ENCODE measurements at places on chromosomes 5 and 9.

DNA sequence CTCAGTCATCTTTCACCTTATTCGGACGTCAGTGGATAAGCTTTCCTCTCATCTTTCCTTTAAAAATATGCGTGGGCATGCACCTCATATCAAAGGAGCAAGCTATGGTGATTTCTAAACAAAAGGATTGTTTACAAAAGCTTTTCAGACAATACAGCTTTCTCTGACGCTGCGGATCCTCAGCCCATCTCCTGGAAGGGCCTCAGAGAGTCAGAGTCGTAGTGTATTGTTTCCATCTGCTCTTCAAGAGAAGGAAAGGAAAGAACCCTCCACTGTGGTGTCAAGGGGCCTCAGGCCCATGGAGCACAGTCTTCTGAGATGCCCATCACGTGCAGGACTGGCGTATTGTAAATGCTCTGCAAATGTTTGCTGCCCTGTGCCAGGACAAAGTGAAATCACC lies 163.4 kb upstream of the MAP1B start:
- DNase-seq, result no peak

GRCh38 chr5:41403846-41404245 lies 106.6 kb downstream of the PLCXD3 start:
- DNase-seq, result no peak

DNA sequence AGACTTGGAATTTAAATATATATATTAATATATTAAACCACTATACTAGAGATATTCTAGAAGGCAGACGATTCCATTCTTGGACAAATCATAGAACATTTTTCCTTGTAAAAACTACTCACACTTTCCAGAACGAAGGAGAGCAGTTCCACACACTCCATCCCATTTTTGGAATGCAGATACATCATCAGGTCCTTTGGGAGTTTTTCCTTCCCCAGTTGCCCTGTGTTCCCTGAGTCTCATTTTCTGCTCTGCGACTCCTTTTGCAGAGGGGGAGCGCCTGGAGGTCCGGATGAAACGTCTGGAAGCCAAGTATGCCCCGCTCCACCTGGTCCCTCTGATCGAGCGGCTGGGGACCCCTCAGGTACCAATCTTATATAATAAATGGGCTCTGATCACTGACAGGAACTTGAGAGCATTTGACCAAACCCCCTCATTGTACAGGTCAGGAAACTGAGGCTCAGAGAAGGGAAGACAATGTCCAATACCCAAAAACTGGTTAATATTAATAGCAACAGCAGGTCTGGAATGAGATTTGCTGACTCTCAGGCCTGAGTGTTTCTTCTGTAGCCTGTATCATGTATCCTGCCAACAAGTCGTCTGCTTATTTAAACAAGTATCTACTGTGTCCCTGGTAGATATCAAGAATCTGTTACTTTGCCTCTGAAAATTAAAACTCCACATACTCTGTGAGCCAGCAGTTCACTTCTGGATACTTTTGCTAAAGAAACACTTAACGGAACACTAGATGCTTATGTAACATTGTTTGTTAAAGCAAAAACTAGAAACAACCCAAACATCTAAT lies 76.8 kb upstream of the NIPAL4 start:
- no peak for DNase-seq

DNA sequence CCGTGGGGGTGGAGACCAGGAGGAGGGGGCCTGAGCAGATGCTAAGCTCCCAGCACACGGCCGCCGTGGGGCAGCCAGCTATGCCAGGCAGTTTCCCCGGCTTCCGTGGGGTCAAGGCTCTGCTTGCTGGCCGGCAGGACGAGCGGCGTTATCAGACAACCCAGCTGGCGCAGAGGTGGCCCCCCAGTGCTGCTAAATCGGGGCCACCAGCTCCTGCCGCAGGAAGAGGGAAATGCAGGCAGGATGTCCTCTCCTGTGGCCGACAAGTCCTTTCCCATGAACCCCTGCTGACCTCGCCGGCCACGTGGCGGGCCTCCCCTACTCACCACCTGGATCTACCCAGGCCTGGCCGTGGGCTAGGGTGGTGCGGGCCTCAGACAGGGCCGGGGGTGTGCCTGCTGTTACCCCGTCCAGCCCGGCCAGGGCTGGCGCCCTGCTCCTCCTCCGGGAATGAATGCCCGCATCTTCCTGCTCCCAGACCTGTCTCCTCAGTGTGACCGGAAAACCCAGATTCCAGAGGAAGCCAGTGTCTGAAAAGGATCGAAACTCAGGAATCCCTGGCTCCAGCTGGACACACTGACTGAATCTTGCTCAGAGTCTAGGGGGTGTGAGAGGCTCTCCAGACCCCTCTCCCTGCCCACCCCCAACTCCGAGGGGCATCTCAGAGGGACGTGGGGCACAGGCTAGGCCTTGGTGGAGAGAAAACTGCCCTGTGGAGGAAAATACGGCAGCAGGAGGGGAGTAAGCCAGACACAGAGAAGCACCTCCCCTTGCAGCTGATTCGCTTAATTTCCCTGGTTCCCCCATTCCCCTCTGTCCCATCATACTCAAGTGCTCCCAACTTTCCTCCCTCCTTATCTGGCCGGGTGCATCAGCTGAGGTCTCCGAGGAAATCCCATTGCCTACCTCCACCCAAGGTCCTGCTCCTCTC lies 3.9 kb downstream of the FLT4 start:
- DNase-seq, result no peak

DNA sequence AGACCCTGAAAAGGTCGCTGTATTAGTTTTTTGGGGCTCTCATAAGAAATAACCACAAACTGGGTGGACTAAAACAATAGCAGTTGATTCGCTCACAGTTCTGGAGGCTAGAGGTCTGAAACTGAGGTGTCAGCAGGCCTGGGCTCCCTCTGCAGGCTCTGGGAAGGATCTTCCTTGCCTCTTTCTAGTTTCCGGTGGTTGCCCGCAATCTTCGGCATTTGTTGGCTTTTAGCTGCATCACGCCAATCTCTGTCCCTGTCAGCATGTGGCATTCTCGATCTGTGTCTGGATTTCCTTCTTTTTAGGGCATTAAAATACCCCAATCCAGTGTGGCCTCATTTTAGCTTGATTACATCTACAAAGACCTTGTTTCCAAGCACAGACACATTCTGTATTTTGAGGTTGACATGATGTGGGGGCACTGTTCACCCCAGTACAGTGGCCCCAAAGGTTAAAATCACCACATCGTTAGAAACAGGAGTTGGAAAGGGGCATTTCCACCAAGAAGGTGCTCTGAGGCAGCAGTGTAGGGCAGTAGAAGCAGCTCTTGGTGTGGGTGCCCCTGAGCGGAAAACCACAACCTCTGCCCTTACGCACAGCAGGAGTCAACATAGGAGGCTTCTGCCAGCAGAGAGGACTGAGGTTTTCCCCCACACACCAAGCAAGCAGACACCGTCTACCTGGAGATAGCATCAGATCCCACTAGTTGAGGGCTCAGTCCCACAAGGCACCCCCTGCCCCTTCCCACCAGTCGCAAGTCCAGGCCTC lies 13.5 kb downstream of the ZNF79 start:
- no peak for DNase-seq

- no peak for DNase-seq
Observed at GRCh38 chr5:102875721-102876123, 120.6 kb downstream of the PAM start.

GRCh38 chr9:110782701-110783100 lies 114.1 kb downstream of the MUSK start:
- DNase-seq, result peak; percentile 13

DNA sequence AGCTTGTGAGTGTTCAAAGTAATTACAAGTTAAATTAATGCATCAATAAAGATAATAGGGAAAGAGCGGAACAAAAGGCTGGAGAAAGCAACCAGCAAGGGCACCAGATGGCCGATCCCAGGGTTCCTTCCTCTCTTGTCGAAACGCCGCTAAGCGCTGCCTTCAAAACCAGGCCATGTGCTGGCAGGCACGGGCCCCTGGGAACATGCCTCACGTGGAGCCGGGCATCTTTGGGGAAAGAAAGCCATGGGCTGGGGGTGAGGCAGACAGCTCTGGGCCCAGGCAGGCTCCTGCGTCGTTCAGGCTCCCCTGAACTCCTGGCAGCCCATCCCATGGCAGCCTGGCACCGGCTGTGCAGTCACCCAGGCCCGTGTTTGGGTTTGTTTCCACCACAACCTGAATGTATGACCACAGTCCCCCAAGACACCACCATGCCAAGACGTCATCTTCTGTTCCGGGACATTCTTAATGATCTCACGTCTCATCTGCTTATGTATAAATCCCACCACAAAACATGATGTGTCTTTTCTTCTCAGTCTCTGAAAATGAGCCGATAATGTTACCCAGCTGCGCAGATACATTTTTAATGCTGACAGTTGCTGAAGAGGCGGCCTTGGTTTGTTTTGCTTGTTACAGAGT lies 110.4 kb upstream of the SARDH start:
- DNase-seq, result peak; percentile 64

- no peak for DNase-seq
Observed at GRCh38 chr5:141916522-141916921, 7.1 kb upstream of the DELE1 start.

- no peak for DNase-seq
Observed at GRCh38 chr9:117392992-117393391, 21.9 kb downstream of the ASTN2 start.

DNA sequence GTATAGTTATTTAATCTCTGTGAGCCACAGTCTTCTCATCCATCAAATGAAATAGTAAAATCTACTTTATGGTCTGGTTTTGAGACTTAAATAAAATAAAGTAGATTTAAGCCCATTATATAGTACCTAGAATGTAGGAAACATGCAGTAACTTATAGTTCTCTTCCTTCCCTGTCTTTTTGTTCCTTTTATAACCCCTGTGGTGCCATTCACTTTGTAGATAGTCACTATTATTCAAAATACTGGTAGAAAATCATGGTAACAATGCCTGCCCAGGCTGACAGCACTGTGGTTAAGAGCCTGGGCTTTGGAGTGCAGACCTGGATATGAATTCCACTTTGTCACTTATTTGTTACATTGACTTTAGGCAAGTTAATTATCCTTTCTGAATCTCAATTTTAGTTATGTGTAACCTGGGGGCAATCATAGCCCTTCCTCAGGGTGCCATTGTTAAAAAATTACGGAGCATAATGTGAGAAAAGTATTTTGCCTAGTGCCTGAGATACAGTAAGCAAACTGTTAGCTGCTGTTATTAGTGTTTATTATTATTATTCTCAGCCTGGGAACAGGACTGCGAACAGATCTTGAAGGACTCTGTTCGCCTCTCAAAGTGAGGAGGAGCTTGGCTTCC lies 100.4 kb downstream of the RALGPS1 start:
- no peak for DNase-seq

DNA sequence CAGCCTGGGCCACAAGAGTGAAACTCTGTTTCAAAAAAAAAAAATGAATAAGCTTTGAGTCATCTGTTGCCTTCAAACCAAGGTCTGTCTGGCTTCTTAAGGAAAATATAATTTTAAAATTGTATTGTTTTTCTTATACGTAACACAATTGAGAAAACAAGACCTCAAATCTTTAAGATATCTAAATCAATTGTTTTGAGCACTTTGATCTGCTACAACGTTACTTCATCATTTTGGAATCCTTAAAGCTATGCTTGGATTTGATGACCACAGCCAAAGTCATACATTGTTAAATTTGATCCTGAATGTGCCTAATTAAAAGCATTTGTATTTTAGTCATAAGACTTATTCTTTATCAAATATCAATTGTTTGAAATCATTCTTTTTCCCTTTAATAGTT lies 37.7 kb upstream of the VCAN start:
- DNase-seq, result no peak

- DNase-seq, result no peak
Observed at GRCh38 chr5:10467281-10468198, 25.9 kb downstream of the ROPN1L start.

DNA sequence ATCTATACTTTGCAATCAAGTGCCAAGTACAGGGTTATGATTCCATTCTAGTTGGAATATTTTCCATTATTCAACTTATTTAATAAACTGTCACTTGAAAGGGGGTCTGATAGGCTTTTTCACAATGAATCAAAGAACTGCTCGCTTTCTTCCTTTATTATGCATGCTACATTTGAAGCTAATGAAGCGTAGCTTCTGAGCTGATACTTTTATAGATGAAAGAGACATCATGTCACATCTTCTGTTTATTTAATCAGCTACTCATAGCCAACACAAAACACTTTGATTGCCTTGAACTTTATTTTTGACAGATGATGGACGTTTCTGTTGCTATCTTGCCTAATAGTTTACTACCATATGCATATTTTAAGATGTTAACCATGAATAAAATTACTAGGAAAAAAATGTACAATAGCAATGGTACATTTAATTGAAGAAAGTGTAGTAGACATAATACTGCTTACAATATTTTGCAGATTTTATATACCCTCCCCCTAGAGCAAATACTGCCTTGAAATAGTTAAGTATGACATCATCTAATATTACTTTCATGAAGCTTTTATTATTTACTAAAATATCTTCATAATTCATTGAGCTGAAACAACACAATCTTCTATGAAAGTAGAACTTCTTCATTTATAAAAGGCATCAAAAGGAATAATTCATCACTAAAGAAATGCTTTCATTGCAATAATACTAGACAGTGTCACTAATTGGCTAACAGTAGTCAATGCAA lies 529.3 kb upstream of the TYRP1 start:
- DNase-seq, result no peak

GRCh38 chr5:92991581-92992067 lies 589.4 kb downstream of the NR2F1-AS1 start:
- peak; percentile 81 for DNase-seq

DNA sequence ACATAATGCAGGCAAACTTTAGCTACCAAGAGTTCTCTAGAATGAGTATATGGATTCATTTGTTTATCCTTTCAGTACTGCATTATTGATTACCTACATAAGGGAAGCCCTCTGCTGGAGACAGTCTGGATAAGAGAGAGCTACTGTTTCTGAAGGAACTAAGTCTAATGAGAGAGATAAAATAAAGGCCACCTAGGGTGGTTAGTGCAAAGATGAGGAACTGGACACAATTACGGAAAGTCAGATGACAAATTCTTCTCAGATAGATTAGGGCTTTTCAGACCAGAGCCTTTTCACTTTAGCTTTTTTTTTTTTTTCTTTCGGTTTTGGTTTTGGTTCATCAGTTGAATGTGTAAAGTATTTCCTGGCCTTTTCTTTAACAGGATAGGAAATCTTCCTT lies 31.3 kb downstream of the ISOC1 start:
- no peak for DNase-seq

DNA sequence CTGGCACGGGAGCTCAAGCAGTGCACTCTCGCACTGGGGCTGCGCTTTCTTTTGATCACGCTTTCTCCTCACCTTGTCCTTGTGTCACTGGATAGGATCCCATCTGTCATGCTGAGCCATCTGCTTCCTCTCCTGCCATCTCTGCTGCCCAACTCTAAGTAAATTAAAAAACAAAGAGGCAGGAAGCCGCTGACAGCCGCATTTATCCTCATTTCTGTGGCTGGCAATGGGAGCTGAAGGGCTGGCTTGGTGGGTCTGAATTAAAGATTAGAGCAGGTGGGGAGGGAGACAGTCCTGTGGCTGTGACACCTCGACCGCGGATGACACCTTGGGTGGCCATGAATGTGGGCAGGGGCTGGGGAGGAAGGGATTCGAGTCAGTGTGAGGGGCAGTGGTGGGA lies 159.2 kb upstream of the ALDH1B1 start:
- DNase-seq, result peak; percentile 70
